ENCODE measurements at places on chromosomes 1 and 21. TPM values are rescaled to one million over a fixed set of nuclear protein-coding genes. Genes with fewer than 3 reads are reported as not detected.

The PALMD gene
- total RNA-seq, result not detected

The TINAGL1 gene
- not detected for total RNA-seq

DNA sequence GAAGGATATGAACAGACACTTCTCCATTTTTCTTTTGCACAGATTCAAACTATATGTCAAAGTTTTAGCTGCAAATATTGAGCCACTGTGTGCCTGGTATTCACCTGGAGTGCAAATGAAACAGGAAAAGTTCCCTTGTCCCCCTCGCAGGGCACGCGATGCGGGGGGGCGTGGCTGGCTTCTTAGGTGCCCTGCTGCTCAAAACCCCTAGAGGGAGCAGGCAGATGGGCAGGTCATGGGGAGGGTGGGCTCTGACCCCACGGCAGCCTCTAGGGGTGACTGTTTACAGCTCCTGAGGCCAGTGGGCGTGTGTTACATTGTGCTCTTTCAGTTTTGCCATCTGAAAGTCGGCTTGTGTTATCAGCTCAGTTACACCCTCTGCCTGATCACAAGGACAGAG is 931.2 kb upstream of the B3GALT2 start:
- DNase-seq, result no peak

- DNase-seq, result no peak
Measured at GRCh38 chr1:2356401-2356800, 35.0 kb downstream of the MORN1 start.

GRCh38 chr21:15455819-15456462 is 273.8 kb upstream of the USP25 start:
- DNase-seq, result no peak
